HCEC 1CT (cell line): ENCODE measurements at places on chromosomes 16 and 17.

- DNase-seq = peak; percentile 36
Observed at GRCh38 chr17:13490906-13491482, 110.7 kb downstream of the HS3ST3A1 start.

- DNase-seq = no peak
Observed at GRCh38 chr16:80606221-80606766, 65.5 kb downstream of the DYNLRB2 start.

DNA sequence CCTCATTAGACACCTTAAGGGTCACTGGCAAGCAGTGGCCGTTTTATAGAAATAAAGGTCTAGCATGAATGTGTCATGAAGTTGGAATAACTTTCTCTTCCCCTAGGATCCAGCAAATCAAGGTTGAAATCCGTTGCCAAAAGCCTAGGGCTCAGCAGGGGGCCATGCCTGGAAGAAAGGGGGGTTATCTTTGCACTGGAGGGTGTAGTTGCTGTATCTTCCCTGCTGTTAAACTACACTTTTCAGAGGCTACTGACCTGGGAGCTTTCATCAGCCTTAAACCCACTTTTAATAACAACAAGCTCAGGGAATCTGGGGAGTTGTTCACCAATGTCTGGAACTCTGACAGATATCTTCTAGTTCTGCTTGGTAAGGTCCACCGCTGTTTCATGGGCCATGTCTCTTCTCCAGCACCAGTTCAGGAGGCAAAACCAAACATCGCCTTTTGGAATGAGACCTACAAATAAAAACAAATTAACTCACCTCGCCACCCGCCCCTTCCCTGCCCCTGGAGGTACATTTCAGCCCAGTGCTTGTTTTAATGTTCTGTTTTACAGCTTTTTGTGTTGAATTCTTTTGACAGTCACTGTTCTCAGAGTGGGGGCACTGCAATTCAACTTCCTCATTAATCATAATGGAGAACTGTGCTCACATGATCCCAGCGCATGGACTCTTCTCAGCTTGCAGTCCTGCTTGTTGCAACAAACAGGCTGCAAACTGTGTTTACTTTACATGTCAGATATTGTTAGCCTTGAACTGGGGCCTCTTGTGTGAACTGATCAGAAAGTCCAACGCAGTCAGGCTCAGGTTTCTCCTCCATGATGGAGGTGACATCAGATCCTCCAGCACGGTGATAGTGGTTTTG is 508.7 kb downstream of the KCNJ2 start:
- DNase-seq = no peak

DNA sequence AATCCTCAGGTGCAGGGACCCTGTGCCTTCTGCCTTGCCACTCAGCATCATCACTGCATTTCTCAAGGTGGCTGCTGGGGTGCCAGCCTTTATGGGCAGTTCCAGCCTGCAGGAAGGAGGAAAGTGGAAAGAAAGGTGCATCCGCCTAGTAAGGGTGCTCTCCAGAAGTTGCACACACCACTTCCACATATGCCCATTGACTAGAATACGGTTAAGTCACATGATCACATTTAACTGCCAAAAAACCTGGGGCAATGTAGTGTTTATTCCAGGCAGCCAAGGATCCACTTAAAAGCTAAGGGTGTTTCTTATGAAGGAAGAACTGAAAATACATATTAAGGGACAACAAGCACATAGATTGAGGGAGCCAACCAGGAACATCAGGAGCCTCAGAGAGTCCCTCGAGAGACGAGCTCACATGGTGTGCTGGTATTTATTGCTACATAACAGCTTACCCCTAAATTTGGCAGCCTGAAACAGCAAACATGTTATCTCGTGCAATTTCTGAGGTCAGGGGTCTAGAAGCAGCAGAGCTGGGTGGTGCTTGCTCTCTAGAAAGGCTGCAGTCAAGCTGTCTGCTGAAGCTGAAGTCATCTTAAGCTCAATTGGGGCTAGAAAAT is 52.0 kb upstream of the MMP2 start:
- DNase-seq = no peak

- no peak for DNase-seq
Observed at GRCh38 chr17:79925242-79925957, 86.2 kb upstream of the CBX4 start.

DNA sequence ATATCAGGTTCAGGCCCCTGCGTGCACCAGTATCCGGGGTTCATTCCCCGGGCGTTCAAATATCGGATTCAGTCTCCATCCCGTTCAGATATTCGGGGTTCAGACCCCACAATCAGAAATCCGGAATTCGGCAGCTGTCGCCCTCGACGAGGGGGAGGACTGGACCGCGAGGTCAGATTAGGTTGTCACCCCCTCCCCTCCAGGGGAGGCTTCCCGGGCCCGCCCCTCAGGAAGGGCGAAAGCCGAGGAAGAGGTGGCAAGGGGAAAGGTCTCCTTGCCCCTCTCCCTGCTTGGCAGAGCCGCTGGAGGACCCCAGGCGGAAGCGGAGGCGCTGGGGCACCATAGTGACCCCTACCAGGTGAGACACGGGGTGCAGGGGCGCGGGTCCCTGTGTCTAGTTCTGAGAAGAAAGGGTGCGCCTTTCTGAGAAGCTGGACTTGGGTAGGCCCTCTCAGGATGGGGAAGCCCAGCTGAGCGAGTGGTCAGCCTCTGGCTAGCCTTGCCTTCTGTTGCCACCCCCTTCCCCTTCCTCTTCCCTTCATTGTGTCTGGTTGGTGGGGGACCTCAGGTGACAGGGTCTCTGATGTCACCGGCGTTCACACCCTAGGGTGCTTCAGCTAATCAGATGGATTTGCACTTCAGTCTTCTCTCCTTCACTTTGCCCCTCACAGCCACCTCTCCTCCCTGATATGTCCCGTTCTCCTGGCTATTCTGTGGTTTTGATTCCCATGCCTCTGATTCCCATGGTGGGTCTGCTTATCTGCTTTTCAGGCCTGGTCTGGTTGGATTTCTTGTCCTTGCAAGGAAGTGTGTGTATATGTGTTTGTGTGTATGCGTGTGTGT is 844 bp downstream of the TAOK2 start:
- no peak for DNase-seq

DNA sequence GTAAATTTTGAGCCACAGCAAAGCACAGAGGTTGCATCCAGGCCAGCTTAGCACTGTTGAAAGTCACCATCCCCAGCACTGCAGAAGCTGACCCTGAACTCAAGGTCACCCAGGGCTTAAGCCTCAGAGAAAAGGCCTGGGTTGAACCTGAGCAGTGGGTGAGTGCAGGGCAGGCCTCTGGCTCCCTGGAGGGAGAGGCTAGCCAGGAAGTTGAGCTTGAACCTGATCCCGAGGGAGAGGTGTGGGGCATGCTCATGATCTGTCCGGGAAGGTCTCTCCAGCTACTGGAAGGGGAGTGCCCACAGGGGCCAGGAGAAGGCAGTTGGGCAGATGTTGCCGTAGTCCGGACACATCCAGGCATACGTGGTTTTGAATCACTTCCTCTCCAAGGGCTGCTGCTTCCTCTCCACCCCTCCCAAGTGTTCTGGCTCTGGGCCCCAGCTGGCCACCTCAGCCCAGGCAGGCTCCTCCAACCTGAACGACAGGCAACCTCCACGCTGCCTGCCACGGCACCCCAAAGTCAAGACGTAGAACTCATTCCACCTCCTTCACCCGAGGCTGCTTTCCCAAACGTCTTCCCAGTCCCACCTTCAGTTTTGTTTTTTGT is 18.4 kb downstream of the CARHSP1 start:
- peak; percentile 88 for DNase-seq

DNA sequence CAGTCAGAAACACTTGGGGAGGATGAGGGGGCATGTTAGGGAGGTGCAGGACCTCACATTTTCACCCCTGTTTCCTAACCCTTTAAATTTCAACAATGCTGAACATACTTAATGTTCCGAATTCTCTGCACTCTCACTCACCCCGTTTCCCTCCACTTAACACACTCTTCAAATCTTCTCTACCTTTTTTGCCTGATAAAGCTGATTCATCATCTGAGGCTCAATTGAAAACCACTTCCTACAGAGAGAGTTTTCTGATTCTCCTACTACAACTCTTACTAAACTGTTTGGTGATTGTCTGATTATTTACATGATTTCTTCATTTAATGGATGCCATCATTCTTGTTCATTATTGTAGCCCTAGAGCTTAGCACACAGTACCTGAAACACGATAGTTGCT is 42.4 kb downstream of the PCTP start:
- DNase-seq = no peak

DNA sequence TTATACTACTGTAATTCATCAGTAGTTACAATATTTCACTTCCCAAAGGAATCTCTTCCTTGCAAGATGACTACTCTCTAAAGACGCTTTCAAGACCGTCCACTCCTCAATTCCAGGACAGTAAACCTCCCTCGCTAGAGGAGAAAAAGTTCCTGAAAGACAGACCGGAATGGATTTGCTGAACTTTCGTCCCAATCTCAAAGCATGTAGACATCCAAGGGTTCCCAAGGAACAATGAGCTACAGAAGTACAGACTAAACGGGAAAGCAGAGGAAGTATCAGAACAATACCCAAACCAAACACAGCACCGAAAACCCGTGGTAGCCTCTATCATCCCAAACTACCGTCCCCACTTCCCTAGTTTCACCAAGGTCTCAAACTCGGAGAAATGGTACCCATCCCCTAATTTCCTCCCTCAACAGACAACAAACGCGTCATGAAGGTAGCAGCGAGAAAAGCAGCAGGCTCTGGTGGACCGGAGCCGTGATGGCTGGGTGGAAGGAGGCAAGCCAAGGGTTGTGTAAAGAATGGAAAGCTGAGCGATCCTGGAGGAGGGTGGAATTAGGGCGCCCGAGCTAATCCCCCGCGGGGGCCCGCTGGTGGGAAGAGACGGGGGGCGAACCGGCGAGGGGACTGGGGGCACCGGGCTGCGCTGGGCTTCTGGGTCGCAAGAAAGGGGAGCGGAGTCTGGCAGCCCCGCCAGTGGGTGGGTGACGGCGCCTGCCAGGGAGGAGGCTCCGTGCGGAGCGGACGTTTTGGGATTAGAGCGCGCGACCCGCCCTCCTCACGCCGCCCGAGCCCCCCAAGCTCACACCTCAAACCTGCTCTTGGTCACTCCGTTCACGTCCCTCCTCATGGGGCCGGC is 647 bp downstream of the FBXL20 start:
- no peak for DNase-seq

GRCh38 chr17:42142371-42142896 is 12.4 kb downstream of the RAB5C start:
- no peak for DNase-seq

GRCh38 chr16:54582631-54583250 is 296.2 kb upstream of the IRX3 start:
- DNase-seq = no peak

DNA sequence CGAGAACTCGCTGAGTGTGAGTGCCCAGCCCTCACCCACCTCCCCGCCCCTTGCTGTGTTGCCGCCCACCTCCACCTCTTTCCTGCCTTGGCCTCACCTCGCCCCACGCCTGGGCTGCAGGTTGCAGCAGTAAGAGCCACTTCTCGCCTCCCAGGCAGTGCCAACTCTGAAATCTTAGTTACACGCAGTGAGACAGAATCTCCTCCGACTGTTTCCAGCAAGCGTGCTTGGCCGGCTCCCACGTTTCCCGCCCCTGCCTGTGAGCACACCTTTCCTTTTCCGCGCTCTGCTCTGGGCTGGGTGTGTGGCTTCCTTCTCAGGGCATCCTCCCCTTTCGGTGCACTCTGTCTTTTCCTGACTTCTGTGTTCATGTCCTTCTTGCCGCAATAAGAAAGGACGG is 5.7 kb downstream of the ENGASE start:
- DNase-seq = no peak

DNA sequence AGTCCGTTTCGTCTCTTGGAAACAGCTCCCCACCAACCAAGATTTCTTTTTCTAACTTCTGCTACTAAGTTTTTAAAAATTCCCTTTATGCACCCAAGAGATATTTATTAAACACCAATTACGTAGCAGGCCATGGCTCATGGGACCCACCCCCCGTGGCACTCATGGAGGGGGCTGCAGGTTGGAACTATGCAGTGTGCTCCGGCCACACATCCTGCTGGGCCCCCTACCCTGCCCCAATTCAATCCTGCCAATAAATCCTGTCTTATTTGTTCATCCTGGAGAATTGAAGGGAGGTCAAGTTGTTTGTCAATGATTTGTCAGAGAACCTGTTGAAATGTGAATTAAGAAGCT is 48.2 kb downstream of the IL21R start:
- no peak for DNase-seq
